ENCODE measurements at places on chromosomes 5 and 9. TPM values are rescaled to one million over a fixed set of nuclear protein-coding genes. Genes with fewer than 3 reads are reported as not detected.

The ROR2 gene
- 26.5 TPM for total RNA-seq

The RNF183 gene
- total RNA-seq = not detected

The PCDHGC4 gene
- 2.5 TPM for total RNA-seq

The ZNF367 gene
- total RNA-seq = 0.33 TPM

The MAMDC2 gene
- total RNA-seq = 2.8 TPM

The CSF1R gene
- under 0.01 TPM for total RNA-seq

The CYSRT1 gene
- 0.49 TPM for total RNA-seq

The SV2C gene
- 0.08 TPM for total RNA-seq

The GRIA1 gene
- total RNA-seq = 1.2 TPM

The IFNB1 gene
- not detected for total RNA-seq

The HTR1A gene
- not detected for total RNA-seq

The OGN gene
- total RNA-seq = 140 TPM

The HRH2 gene
- under 0.01 TPM for total RNA-seq

The FCN2 gene
- total RNA-seq = not detected

The ADGRD2 gene
- not detected for total RNA-seq

The GLRX gene
- total RNA-seq = 13.3 TPM

Data from fibroblast of the aortic adventitia (primary cell).